ENCODE measurements at places on chromosomes 1 and 21.

GRCh38 chr1:21938732-21939538 is 1.8 kb upstream of the HSPG2 start:
- no peak overlapping the region for H3K4me3 ChIP-seq
- no peaks in the 10 kb centered on the region for H3K4me1 ChIP-seq
- H3K36me3 ChIP-seq: no peaks in the 10 kb centered on the region
- no peak overlapping the region for H3K27ac ChIP-seq
- no peak for DNase-seq
- H3K27me3 ChIP-seq: no peaks in the 10 kb centered on the region

GRCh38 chr1:241614144-241614543 is 26.0 kb downstream of the CHML start:
- H3K4me3 ChIP-seq: no peak overlapping the region
- no peaks in the 10 kb centered on the region for H3K36me3 ChIP-seq
- no peaks in the 10 kb centered on the region for H3K4me1 ChIP-seq
- no peak for DNase-seq
- H3K27me3 ChIP-seq: no peaks in the 10 kb centered on the region

- H3K4me3 ChIP-seq: no peak overlapping the region
- H3K27me3 ChIP-seq: no peaks in the 10 kb centered on the region
- no peak for DNase-seq
- H3K27ac ChIP-seq: peak overlapping the region; percentile 59
These were observed 119.2 kb downstream of the GALNT2 start for GRCh38 chr1:230186003-230186863.

- H3K27ac ChIP-seq: no peak overlapping the region
- no peaks in the 10 kb centered on the region for H3K27me3 ChIP-seq
- H3K4me1 ChIP-seq: peaks cover 30% of the 10 kb centered on the region
- no peak overlapping the region for H3K4me3 ChIP-seq
- peaks cover 38% of the 10 kb centered on the region for H3K36me3 ChIP-seq
- no peak for DNase-seq
These were observed 2.1 kb downstream of the DHDDS start for GRCh38 chr1:26434161-26434752.

GRCh38 chr1:184788970-184789369 is 34.3 kb upstream of the EDEM3 start:
- no peak for DNase-seq
- no peaks in the 10 kb centered on the region for H3K27me3 ChIP-seq
- no peaks in the 10 kb centered on the region for H3K36me3 ChIP-seq
- H3K4me1 ChIP-seq: no peaks in the 10 kb centered on the region
- H3K4me3 ChIP-seq: no peak overlapping the region

DNA sequence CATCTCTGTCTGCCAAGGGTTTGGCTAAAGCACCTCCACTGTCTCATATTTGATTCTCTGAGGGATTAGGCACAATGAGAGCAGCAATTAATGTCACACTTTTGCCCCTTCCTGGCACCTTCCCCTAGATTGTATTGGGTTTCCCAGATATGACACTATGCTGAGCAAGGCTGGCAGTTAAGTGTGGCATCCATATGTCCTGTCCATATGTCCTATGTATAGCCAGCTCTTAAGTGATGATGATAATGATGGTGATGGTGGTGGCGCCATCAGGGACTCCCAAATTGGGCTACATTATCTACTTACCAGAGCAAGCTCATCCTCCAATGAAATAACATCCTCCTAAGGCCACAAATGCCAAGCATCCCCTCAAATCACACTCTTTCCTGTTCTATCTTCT is 13.5 kb upstream of the LORICRIN start:
- H3K27ac ChIP-seq: no peak overlapping the region
- H3K36me3 ChIP-seq: no peaks in the 10 kb centered on the region
- DNase-seq: no peak

GRCh38 chr1:175338387-175339135 is 146.0 kb upstream of the KIAA0040 start:
- no peak overlapping the region for H3K4me3 ChIP-seq
- no peaks in the 10 kb centered on the region for H3K36me3 ChIP-seq
- H3K4me1 ChIP-seq: no peaks in the 10 kb centered on the region
- H3K27me3 ChIP-seq: peaks cover 5% of the 10 kb centered on the region
- peak; percentile 50 for DNase-seq
- H3K27ac ChIP-seq: no peak overlapping the region

DNA sequence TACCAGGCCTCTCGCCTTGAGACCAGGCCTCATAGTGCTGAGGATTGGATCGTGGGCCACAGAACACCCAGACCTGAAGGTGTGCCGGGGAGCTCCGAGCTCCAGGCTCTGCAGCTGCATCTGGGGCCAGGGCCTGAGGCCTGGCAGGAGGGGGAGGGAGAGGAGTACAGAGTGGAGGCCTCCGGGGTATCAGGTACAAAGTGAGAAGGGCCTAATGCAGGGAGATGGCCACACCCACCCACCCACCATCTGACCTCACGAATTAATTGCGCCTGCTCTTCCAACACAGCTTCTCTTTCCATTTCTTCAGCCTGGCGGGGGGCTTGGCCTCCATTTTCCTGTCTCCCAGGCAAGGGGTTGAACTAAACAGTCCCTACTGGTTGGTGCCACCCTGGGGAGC is 99.4 kb upstream of the ARHGEF16 start:
- no peaks in the 10 kb centered on the region for H3K4me1 ChIP-seq
- H3K27me3 ChIP-seq: no peaks in the 10 kb centered on the region
- H3K27ac ChIP-seq: no peak overlapping the region
- DNase-seq: no peak
- H3K4me3 ChIP-seq: no peak overlapping the region

GRCh38 chr1:56060906-56061305 is 518.5 kb downstream of the PLPP3 start:
- no peak for DNase-seq
- no peaks in the 10 kb centered on the region for H3K36me3 ChIP-seq
- H3K4me1 ChIP-seq: no peaks in the 10 kb centered on the region

DNA sequence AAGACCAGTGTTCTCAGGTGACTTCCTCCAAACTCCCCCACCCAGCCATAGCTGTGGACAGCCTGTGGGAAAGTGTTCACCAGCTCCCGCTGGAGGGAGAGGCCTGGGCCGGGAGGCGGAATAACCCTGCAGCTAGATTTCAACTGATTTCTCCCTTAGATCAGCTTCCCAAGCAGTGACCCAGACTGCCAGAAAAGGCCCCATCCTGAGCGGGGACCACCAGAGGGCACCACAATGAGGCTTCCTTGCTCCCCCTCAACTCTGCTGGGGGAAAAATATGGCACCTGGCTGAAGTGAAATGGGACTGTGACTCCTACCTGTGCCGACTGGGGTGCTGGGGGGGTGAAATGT is 50.8 kb downstream of the RHBG start:
- peaks cover 24% of the 10 kb centered on the region for H3K27me3 ChIP-seq
- DNase-seq: no peak
- H3K27ac ChIP-seq: no peak overlapping the region

DNA sequence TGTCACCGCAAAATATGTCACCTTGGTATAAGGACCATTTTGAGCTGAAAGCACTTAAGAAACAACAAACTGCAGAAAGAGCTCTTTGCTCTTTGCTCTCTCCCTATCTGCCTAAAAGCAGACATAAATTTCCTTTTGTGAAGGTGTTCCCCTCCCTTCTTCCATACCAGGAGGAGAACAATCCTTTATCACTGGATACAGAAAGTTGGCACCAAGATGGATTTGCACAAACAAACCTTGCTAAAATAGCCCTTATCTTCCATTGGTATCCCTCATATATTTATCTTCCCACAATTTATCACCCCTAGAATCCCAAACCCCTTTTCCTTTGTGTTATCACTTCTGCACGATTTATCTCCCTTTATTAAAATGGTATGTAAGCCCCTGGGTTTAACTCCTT is 51.4 kb downstream of the DPYD start:
- H3K4me1 ChIP-seq: peaks cover 17% of the 10 kb centered on the region
- no peak overlapping the region for H3K4me3 ChIP-seq
- H3K27ac ChIP-seq: no peak overlapping the region
- peaks cover 6% of the 10 kb centered on the region for H3K36me3 ChIP-seq
- DNase-seq: no peak
- no peaks in the 10 kb centered on the region for H3K27me3 ChIP-seq

- H3K36me3 ChIP-seq: no peaks in the 10 kb centered on the region
- H3K27me3 ChIP-seq: no peaks in the 10 kb centered on the region
- no peaks in the 10 kb centered on the region for H3K4me1 ChIP-seq
- no peak overlapping the region for H3K4me3 ChIP-seq
- DNase-seq: no peak
- H3K27ac ChIP-seq: no peak overlapping the region
These were observed 1531.1 kb downstream of the MRPL39 start for GRCh38 chr21:24076179-24076578.

GRCh38 chr1:32349211-32349708 is 13.0 kb downstream of the FAM229A start:
- no peaks in the 10 kb centered on the region for H3K27me3 ChIP-seq
- peaks cover 20% of the 10 kb centered on the region for H3K4me1 ChIP-seq

GRCh38 chr1:214537219-214537618 is 14.2 kb downstream of the PTPN14 start:
- no peaks in the 10 kb centered on the region for H3K4me1 ChIP-seq
- no peaks in the 10 kb centered on the region for H3K27me3 ChIP-seq
- no peaks in the 10 kb centered on the region for H3K36me3 ChIP-seq
- H3K27ac ChIP-seq: no peak overlapping the region

GRCh38 chr1:238360474-238360873 is 469.8 kb upstream of the ZP4 start:
- no peaks in the 10 kb centered on the region for H3K27me3 ChIP-seq
- H3K4me1 ChIP-seq: no peaks in the 10 kb centered on the region
- no peak for DNase-seq
- H3K36me3 ChIP-seq: no peaks in the 10 kb centered on the region

GRCh38 chr1:145983206-145983675 is 13.1 kb downstream of the TXNIP start:
- no peak for DNase-seq
- no peak overlapping the region for H3K4me3 ChIP-seq
- no peak overlapping the region for H3K27ac ChIP-seq
- H3K36me3 ChIP-seq: peaks cover 3% of the 10 kb centered on the region
- H3K4me1 ChIP-seq: peaks cover 33% of the 10 kb centered on the region
- no peaks in the 10 kb centered on the region for H3K27me3 ChIP-seq

- H3K27ac ChIP-seq: no peak overlapping the region
- H3K36me3 ChIP-seq: no peaks in the 10 kb centered on the region
- H3K27me3 ChIP-seq: no peaks in the 10 kb centered on the region
- no peak for DNase-seq
These were observed 288.7 kb upstream of the USP25 start for GRCh38 chr21:15441060-15441493.

DNA sequence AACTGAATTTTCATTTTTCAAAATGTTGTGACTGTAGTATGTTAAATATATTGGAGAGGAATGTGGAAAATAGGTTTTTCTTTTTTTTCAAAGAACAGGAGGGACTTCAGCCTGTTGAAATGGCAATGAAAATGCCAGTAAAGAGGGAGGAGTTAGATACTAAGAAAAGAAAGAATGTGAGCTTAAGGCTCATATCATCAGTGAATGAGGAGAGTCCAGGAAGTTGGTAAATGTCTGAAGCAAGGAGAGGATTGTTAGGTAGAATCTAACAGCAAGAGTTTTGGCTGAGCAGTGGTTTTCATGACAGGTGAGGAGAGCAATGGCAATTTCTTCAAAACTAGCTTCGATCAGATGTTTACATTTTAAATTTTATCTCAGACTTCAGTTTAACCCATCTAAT is 43.0 kb downstream of the PLA2G4A start:
- H3K27me3 ChIP-seq: no peaks in the 10 kb centered on the region
- H3K4me3 ChIP-seq: no peak overlapping the region
- H3K27ac ChIP-seq: no peak overlapping the region
- no peaks in the 10 kb centered on the region for H3K4me1 ChIP-seq
- no peak for DNase-seq
- no peaks in the 10 kb centered on the region for H3K36me3 ChIP-seq

DNA sequence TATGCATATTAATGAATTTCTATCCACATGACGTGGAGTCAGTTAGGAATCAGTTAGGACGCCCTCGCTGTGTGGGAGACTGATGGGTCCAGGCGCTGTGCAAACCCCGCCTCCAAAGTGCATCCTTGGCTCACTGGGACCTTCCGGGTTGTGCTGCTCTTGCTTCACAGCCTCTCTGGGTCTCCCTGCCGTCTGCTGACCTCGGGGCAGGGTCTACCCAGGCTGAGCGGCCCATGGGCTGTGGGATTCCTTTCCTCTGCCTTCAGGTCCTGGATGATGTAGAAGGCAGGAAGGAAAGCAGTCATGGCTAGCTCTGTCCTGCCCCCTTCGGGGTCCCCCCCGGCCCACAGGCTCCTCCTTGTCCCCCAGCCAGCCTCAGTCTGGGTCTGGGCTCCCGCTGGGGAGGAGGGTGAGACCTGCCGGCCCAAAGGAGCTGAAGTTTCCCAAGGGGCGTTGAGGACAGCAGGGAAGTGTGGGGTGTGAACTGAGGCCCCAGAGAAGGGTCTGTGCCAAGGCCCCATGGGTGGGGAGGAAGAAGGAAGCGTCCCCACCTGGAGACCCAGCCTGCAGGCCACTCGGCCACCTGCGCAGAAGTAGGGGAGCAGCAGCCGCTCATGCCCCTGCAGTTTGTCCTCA is 24.6 kb upstream of the CDK11A start:
- H3K27me3 ChIP-seq: no peaks in the 10 kb centered on the region
- no peak overlapping the region for H3K27ac ChIP-seq
- H3K4me1 ChIP-seq: no peaks in the 10 kb centered on the region
- DNase-seq: no peak

DNA sequence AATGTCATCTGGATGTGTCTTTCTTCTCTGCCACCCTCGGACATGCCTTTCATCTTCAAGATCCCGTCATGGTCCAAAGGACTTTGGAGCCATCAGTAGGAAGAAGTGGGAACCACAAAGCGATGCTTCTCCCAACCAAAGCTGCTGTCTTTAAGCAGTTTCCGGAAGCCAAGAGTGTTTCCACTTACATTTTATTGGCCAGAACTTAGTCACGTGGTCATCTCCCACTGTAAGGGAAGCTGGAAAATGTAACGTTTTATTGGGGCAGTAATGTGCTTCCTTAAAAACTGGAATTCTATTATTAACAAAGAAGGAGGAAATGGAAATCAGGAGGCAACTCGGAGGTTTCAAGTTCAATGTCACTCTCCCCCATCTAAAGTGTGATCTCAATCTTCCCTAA is 170.8 kb downstream of the ATG4C start:
- no peak overlapping the region for H3K27ac ChIP-seq
- H3K36me3 ChIP-seq: no peaks in the 10 kb centered on the region
- H3K4me1 ChIP-seq: no peaks in the 10 kb centered on the region
- DNase-seq: no peak

GRCh38 chr1:119347858-119348257 is 20.7 kb upstream of the HAO2 start:
- no peaks in the 10 kb centered on the region for H3K4me1 ChIP-seq
- H3K4me3 ChIP-seq: no peak overlapping the region
- no peaks in the 10 kb centered on the region for H3K27me3 ChIP-seq
- no peak for DNase-seq
- no peak overlapping the region for H3K27ac ChIP-seq

DNA sequence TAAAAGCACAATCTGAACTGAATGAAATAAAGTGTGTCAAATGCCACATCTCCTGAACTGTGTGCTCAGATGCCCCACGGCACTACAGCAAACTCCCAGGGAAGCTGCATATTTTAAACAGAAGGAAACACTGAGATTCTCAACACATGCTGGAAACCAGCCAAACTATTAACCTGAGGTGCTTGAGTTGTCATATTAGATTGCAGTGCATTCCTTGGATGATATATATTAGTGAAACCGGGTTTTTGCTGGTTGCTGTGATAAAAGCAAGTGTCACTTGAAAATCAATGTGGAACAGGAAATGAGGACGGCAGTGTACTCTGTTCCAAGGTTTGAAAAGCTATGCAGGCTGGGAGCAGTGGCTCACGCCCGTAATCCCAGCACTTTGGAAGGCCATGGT is 8.7 kb downstream of the SYNJ1 start:
- no peak for DNase-seq
- H3K27ac ChIP-seq: no peak overlapping the region
- H3K4me1 ChIP-seq: no peaks in the 10 kb centered on the region
- H3K36me3 ChIP-seq: peaks cover 14% of the 10 kb centered on the region
- H3K4me3 ChIP-seq: no peak overlapping the region

- no peak for DNase-seq
- no peak overlapping the region for H3K4me3 ChIP-seq
- no peaks in the 10 kb centered on the region for H3K4me1 ChIP-seq
- H3K27me3 ChIP-seq: peaks cover 4% of the 10 kb centered on the region
These were observed 9.0 kb upstream of the RGS5 start for GRCh38 chr1:163211667-163212066.

Measured in DND-41 (cell line).